ENCODE measurements at places on chromosomes 3 and 15.
A peak's percentile ranks its signal among the peaks of the same experiment; 100 is the strongest.

- no peak for DNase-seq
Observed at GRCh38 chr15:57144448-57144847, 226.0 kb downstream of the TCF12 start.

DNA sequence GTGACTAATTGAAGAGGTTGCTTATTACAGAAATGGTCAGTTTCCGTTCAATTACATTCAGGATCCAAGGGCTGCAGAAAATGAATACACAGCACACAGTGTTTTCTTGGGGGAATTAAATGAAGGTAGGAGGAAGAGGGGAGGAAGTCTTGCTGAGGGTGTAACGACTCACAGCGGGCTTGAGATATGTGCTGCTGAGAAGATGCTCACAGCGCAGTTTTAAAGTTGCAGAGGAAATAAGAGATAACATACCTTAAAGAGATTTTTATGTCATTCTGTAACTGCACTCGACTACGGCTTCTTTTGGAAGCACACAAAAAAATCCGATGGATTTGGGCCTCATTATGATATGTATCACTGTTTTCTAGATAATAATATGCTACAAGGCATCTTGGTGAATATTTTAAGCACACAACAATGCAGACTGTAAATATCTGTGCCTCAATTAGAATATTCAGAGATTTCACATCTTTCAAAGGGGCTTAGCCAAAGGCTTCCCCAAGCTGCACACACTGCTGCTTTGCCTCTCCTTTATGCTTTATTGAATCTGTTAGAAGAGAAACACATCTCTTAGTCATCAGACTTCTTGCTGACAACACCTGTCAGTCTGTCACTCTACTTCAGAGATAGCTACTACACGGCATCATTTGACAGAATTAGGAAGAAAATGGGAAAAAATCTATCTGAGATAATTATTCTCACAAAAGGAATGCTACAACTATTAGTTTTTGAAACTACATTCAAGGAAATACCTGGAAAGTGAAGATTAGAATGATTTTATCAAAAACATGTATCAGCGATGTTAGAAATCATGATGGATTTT is 773.2 kb downstream of the OTOL1 start:
- no peak for DNase-seq

DNA sequence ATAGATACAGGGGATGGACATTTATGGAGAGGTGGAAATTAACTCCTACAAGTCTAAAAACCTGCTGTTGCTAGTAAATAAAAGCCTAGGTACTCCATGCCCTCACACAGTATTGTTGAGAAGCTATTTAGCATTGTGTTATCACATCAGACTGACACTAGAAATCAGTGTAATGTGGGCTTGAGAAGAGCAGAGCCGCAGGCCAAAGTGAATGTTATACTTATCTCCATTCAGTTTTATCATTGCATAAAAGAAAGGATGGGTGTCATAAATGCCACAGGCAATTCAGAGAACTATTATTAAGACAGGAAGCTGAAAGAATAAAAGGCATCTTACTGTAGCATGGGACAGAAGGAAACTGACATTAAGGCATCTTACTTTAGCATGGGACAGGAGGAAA is 13.7 kb upstream of the ISLR start:
- no peak for DNase-seq

GRCh38 chr3:135558150-135558783 is 407.3 kb upstream of the PPP2R3A start:
- DNase-seq, result no peak

DNA sequence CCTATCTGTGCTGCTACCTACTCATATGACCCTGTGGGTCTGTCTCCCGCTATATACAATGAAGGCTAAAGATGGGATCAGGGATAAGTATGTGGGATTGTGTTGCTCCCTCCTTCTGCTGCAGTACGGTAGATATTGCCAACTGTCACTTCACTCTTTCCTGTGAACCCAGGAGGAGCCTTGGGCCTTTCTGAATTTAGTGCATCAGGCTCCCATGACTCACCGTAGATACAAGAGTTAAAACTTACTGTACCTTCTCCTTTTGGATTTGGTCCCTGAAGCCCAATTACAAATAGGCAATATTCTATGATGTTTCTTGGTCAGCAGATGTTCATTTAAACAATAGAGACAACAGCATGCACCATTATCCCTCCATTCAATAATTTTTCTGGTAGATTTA is 27.4 kb downstream of the MITF start:
- no peak for DNase-seq

GRCh38 chr3:136149667-136150066 is 46.5 kb downstream of the MSL2 start:
- DNase-seq, result no peak

GRCh38 chr15:69760890-69761568 is 308.4 kb downstream of the RPLP1 start:
- peak; percentile 71 for DNase-seq

DNA sequence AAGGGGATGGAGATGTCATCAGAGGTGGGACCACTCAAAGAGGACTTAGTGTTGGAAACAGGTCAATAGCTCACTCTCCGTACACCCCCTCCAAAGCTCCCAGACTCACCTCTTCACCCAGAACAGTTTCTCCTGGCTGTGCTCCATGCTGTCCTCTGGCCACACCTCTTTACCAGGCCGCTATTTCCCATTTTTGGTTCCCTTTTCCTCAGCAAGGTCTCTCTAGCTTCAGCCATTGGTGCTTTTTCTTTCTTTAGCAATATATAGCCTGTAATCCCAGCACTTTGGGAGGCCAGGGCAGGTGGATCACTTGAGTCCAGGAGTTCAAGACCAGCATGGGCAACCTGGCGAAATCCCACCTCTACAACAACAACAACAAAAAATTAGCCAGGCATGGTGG is 123.6 kb upstream of the SMAD3 start:
- no peak for DNase-seq

- no peak for DNase-seq
Observed at GRCh38 chr3:167823738-167824137, 88.2 kb downstream of the SERPINI1 start.

GRCh38 chr3:115859002-115859807 is 235.9 kb downstream of the GAP43 start:
- DNase-seq, result no peak

GRCh38 chr3:123085293-123085931 is 18.6 kb downstream of the PDIA5 start:
- DNase-seq, result no peak

- DNase-seq, result no peak
Observed at GRCh38 chr3:33807191-33807590, 8.8 kb downstream of the PDCD6IP start.

- DNase-seq, result no peak
Observed at GRCh38 chr15:42819786-42820185, 82.9 kb upstream of the CDAN1 start.

- DNase-seq, result no peak
Observed at GRCh38 chr3:127475391-127475790, 115.1 kb downstream of the TPRA1 start.

- peak; percentile 84 for DNase-seq
Observed at GRCh38 chr3:170869645-170870593, at the start of gene RPL22L1. Gene RPL22L1, minus strand, starts transcription at chr3:170870195. Its CDS starts 28 bp downstream, at chr3:170870167.

DNA sequence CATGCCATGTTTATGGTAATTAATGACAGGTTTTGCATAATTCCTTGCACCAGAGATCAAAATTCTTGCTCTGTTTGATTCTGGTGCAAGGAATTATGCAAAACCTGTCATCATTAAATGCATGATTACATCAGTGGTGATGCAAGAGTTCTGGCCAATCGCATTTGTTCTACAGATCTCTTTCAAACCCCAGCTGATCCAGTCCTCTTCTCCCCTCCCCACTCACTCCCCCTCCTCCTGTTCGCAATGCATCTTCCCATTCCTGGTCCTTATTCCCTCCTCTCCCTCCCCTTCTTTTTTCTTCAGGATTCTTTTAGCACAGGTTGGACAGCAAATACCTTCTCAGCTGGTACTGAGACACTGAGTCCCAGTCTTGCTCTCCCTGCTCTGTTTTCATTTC is 82.1 kb downstream of the GABRB3 start:
- DNase-seq, result no peak

DNA sequence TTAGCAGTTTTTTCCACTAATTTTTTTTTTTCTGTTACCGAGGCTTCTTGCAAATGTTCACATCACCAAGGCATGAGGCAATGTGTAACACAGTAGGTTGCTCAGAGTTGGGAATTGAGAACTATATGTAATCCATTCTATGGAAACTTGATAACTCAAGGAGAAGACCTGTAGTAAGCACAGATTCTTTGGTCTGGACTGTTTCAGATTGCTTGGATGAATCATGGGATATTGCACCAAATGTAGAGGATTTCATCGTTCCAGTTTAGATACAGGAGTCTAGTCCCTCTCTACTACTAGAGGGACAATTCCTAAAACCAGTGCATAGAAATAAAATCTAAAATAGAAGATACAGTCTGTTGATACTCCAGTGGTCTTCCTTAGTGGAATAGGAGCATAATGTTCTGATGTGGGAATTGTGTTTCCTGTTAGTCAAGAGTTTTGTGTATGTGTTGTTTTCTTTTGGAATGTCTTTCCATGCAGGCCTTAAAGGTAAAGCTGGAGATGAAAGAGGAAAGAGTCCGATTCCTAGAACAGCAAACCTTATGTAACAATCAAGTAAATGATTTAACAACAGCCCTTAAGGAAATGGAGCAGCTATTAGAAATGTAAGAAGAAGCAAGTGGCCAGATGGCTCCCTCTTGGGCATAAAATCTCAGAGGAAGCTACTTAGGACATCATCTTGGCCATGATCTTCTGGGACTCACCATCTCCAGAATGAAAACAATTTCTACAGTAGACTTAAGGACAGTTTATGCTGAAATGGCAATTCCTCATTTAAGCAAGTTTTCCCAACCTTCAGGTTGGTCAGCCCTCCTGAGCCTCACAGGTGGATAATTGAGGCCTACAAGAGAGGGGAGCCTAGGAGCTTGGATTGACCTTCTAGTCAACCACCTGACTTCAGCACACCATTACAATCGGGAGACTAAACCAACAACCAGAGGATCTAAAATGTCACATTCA is 10.7 kb downstream of the KNSTRN start:
- no peak for DNase-seq
